ENCODE measurements at places on chromosomes 5 and 9.

DNA sequence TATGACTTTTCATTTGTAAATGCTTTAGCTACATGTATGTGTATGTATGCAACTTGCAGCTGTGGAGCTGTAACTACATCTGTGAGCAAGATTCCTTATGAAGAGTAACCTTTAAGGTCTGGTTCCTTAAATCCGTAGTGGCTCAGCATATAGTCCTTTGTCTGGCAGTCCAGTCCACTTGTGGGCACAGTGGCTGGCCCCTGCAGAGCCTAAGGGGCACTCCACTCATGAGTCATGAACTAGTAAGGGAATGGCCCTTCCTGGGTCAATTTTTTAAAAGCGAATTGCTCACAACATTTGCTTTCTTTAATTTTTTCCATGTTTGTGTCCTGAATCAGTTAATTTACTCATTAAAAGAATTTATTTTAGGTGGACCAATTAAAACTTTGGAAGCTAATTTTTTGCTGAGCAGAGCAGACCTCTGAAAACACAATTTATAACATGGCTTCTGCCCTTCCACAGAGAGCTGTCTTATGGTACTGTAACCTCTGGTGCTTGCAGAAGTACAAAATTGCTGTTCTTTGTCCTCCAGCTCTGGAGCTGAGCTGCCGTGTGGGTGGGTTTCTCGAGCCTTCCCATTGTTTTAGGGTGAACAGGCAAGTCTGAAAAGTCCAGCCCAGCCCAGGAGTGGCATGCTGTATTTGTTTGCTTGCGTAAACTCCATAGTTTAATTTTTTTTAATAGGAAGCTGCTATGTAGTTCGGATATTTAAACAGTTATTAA is 110.1 kb downstream of the MVB12B start:
- no peak for DNase-seq

DNA sequence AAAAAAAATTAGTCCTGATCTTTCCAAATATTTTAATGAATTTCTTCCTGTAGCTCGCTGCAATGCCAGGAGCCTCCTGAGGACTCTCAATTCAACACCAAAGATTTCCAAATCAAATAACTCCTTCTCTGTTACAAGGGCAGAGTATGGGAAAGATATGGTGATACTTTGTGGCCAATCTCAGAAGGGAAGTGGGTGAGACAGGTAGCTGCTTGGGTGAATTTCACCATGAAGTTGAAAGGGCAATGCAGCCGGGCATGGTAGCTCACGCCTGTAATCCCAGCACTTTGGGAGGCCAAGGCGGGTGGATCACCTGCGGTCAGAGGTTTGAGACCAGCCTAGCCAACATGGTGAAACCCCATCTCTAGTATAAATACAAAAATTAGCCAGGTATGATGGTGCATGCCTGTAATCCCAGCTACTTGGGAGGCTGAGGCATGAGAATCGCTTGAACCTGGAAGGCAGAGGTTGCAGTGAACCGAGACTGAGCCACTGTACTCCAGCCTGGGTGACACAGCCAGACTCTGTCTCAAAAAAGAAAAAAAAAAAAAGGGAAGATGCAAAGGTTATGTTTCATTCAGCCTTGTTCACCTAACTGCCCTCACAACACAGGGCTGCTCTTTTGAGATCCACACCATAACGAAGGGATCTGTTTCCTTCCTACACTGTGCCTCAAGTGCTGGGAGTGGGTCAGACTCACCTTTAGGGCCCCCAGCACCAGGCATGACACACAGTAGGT is 58.6 kb downstream of the PTPN3 start:
- no peak for DNase-seq

- DNase-seq, result peak; percentile 80
These were observed 12.3 kb downstream of the TLE4 start for GRCh38 chr9:79583952-79584654.

DNA sequence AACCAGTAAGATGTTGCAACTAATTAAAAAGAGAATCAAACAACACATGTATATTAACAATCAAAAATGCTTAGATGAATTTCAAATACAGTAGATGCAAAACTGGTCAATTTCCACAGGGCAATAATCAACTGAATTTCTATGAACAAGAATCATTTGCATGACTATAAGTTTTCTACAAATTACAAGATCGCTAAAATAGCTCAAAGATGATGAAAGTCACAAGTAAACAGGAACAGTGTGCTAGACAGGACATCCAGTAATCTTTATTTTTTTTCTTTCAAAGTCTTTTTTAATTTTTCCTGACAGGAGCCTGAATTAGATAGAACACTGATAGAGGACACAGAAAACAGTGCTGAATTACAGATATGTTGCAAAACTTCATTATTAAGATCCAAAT is 608.2 kb upstream of the DAB2 start:
- no peak for DNase-seq

- DNase-seq, result no peak
These were observed 65.3 kb upstream of the PPARGC1B start for GRCh38 chr5:149664666-149665415.

DNA sequence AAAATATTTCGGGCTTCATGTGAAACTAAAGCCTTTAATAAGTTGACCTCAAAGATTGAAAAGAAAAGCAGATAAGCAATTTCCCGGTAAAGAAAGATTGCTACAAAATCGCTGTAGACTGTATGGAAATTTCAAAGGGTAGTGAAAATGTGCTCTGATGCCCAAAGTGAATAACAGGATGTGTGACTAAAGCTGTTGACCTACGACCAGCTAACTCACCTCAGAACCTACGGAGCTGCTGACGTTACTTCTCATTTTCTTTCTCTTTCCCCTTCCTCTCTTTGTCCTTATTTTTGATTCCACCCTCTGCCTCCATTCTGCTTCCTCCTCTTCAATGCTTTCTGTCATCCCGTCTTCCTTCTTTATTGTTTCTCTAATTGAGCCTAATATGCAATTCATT is 103.2 kb downstream of the PDE4D start:
- no peak for DNase-seq

- peak; percentile 81 for DNase-seq
These were observed 546 bp downstream of the DNAJB5 start for GRCh38 chr9:34989946-34990635.

GRCh38 chr9:114314881-114315722 is 7.8 kb upstream of the ORM1 start:
- peak; percentile 6 for DNase-seq

- no peak for DNase-seq
These were observed 1860.1 kb upstream of the ACO1 start for GRCh38 chr9:30524311-30524710.

DNA sequence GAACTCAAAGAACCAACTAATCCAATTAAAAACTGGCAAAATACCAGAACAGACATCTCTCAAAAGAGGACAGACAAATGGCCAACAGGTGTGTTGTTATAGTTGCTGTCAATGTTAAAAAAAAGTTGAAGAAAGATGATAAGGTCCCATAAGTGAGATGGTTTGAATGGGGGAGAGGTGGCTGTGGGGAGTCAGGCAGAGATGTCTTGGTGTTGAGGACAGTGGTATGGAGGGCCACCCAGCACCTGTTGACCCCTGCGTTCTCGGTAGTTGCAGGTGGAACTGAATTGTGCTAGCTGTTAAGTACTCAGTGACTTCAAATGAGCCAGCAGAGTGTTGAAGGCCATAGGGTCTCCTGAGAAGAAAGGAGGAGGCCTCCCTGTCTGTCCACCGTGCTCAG is 55.9 kb upstream of the PITX1 start:
- DNase-seq, result no peak

- no peak for DNase-seq
These were observed 669.2 kb upstream of the ACO1 start for GRCh38 chr9:31715250-31715649.

DNA sequence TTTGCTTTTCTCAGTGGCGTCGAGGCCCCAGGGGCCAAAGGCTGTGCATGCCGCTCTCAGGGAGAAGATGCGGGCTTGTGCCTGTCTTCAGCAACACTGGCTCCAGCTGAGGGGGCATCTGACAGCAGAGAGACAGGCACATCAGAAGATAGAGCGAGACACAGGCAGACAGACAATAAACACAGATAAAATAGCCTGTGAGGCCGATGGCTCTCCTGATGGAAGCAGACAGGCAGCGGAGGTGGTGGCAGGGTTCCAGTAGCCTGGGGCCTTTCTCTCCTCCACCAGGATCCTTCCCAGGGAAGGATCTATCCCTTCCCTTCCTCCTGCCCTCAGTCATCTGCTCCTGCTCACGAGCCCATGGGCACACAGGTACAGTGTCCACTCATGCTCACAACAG is 16.6 kb upstream of the UNC5A start:
- DNase-seq, result no peak

GRCh38 chr5:91956738-91957137 is 573.6 kb upstream of the ARRDC3 start:
- DNase-seq, result no peak

- no peak for DNase-seq
These were observed 2.7 kb downstream of the CCL27 start for GRCh38 chr9:34659592-34660253.

- no peak for DNase-seq
These were observed 141.1 kb upstream of the C9orf72 start for GRCh38 chr9:27714388-27714787.

- DNase-seq, result no peak
These were observed 147.6 kb downstream of the CDH10 start for GRCh38 chr5:24497145-24497544.

GRCh38 chr9:136847088-136847825 is 2.0 kb upstream of the PHPT1 start:
- peak; percentile 56 for DNase-seq

GRCh38 chr9:8278048-8278447 is 478.5 kb upstream of the DMAC1 start:
- DNase-seq, result no peak

DNA sequence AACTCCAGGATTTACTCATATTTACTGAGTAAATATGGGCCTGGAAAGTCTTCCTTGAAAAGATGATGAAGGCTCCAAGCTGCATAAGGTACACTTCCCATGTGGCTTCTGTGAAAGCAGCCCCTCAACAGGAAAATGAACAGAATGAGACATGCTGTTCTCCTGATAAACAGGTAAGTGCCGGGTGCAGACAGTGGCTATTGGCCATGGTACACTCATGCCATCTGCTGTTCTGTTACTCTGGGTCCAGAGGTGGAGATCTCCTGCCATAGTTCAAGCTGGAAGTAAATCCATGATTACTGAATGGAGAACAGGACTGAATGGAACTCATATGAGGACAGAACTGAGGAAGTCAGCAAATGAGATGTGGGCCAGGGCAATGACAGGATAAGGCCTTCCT is 103.6 kb downstream of the SLIT3 start:
- DNase-seq, result peak; percentile 30

- no peak for DNase-seq
These were observed 6.6 kb downstream of the OTULINL start for GRCh38 chr5:14588145-14588544.

GRCh38 chr9:116074658-116075057 is 78.9 kb upstream of the PAPPA start:
- no peak for DNase-seq

DNA sequence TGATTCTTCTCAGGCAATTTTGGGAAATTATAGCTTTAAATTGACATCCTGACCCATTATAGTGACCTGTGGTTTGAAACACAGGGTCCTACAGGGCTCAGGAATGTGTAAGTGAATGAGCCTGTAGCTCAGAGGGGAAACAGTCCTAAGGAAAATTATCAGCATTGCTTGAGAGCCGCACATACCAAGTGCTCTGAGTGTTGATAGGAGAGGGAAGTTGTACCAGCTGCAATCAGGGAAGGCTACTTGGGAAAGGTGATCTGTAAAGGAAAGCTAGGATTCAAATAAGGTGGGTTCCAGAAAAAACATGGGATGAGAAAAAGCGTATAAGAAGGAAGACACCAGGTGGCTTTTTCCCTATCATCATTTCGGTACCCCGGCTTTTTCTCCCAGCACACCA is 4.4 kb upstream of the SLC25A51 start:
- DNase-seq, result no peak

DNA sequence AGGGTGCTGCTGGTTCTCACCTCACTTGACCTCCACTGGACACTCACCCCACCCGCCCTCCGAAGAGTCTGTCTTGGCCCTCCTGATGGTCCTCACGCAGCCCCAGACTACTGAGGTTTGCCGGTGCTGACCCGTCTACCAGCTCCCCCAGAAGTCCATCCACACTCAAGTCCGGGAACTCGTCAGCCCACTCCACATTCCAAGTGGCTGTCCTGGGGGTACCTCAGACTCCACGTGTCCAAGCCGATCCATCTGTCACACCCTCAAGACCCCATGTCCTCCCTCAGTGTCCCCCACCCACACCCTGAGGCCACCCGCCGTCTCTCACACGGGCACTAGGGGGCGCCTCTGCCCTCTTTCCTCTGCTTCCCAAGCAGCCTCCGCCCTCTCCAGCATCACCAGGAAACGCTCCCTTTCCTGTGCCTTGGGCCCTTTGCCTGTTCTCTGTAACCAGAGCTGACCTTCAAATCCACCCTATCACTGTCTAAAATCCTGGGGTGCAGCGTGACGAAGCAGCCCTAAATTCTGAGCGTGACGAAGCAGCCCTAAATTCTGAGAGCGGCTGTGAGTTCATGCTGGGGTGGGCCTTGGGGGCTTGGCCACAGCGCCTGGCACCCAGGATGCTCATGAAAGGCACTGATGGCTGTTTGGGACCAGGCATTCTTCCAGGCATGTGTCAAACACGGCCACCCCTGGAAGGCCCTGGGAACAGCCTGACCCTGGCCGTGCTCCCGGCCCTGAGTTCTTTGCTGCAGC is 95.7 kb downstream of the KCNT1 start:
- peak; percentile 77 for DNase-seq

GRCh38 chr5:42636425-42636824 is 120.2 kb upstream of the CCDC152 start:
- no peak for DNase-seq

DNA sequence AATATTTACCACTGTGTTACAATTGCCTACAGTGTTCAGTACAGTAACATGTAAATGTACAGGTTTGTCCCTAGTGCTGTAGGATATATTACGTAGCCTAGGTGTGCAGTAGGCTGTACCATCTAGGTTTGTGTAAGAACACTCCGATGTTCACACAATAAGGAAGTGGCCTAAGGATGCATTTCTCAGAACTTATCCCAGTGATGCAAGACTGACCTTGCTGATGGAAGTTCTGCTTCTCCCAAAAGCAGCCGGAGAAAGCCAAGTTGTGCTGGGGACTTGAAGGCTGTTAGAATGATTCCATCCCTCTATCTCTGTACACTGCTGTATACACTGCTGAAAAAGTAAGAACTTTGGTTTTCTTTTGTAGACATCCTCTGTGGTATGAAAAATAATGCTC is 21.6 kb downstream of the NEUROG1 start:
- no peak for DNase-seq

Measured in testis (tissue), 5 donors.